Left colon (tissue), 2 donors: ENCODE measurements at places on chromosomes 2 and 18.

DNA sequence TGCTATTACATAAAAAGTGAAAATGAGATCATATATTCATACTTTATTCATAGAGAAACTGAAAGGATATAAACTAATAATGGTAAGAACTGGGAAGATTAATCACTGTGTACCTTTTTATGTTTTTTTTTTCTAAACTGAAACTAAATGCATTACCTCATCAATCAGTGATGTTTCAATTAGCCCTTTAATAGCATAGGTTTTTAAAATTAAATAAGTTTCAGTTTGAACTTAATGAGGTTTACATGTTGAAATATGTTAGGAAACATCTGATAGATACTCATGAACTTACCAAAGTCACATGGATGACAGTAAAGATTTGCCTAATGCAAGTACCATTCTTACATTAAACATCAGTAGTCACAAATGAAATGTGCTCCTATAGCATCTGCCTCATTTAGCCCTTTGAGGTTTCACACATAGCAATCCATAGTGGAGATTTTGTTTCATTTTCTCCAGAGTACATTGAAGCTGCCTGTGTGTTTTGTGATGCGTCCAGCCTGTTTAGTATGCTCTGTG lies 8.9 kb downstream of the MAPRE2 start:
- no peak for DNase-seq

GRCh38 chr2:120904830-120905234 lies 169.2 kb downstream of the GLI2 start:
- DNase-seq, result no peak

- no peak for DNase-seq
These were observed 1162.0 kb upstream of the SLC39A10 start for GRCh38 chr2:194495046-194495445.

DNA sequence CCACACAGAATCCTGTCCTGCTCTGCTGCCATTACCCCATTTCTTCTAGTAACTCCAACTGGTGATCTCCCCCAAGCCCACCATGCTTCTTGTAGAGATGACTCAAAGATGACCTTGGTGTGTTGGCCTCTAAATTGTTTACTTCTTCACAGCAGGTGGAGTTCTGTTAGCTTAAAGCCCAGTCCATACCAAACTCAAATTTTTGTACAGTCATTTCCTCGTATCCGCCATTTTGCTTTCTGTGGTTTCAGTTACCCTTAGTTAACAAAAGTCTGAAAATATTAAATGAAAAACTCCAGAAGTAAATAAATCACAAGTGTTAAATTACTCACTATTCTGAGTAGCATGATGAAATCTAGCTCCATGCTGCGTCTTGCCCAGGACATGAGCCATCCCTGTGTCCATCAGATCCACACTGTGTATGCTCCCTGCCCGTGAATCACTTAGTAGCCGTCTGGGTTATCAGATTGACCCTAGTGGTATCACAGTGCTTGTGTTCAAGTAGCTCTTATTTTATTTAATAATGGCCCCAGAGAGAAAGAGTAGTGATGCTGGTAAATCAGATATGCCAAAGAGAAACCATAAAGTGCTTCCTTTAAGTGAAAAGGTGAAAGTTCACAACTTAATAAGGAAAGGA lies 133.3 kb upstream of the NOL4 start:
- no peak for DNase-seq

DNA sequence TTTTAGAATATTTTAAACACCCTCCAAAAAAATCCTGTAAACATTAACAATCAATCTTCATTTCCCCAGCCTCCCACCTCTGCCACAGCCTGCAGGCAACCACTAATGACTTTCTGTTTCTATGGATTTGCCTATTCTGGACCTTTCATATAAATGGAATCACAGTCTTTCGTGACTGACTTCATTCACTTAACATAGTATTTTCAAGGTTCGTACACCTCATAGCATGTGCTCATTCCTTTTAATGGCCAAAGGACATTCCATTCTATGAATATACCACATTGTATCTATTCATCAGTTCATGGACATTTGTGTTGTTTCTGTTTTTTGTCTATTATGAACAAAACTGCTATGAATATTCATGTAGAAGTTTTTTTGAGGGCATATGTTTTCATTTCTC lies 48.5 kb downstream of the NAT8 start:
- DNase-seq, result no peak

DNA sequence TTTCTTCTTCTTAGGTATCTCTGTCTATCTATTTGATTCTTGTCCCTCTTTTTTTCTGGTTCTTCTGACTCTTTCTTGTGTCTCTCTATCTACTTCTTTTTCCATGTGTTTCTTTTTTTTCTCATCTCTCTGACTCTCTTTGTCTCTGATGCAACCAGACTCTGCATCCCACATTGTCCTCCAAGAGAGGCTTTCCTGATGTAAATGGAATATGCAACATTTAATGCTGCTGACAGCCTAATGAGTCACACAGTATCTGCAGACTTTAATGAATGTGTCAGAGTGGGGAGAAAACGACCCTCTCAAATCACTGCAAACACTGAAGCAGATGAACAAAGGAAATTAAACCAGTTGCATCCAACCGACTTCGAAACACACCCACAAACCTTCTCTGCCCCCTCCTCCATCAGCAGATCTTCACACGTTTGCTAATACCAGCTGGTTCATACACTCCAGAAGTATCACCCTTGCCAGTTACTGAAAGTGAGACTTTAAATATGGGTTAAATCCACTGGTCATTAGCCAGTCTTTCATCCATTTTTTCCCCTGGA lies 351.5 kb downstream of the TXNL1 start:
- no peak for DNase-seq

- no peak for DNase-seq
These were observed 12.6 kb downstream of the GPD2 start for GRCh38 chr2:156448766-156449165.

- DNase-seq, result no peak
These were observed 216.3 kb downstream of the LDLRAD4 start for GRCh38 chr18:13434854-13435253.

GRCh38 chr2:241490825-241491506 lies 17.4 kb downstream of the STK25 start:
- no peak for DNase-seq

- DNase-seq, result no peak
These were observed 222.1 kb upstream of the SMAD2 start for GRCh38 chr18:48152549-48152948.

- no peak for DNase-seq
These were observed 12.0 kb upstream of the DDX1 start for GRCh38 chr2:15579641-15580040.

- no peak for DNase-seq
These were observed 22.1 kb upstream of the TCF7L1 start for GRCh38 chr2:85110991-85111560.

DNA sequence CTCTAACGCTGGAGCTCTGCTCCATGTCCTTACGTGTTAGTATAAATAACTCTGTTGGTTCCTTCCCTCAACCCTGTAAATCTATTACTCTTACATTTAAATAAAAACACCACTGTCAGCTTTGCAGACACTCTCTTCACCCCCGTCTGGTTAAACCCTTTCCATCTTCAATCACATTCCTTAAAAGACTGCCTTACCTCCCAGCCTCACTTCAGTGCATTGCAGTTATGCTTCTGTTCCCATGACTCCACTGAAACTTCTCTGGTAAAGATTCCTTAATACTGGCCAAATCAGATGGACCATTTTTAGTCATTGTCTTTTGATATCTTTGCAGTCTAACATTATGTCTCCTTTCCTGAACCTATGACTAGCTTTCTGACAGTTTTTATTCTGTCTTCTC lies 61.7 kb downstream of the EML4 start:
- no peak for DNase-seq

DNA sequence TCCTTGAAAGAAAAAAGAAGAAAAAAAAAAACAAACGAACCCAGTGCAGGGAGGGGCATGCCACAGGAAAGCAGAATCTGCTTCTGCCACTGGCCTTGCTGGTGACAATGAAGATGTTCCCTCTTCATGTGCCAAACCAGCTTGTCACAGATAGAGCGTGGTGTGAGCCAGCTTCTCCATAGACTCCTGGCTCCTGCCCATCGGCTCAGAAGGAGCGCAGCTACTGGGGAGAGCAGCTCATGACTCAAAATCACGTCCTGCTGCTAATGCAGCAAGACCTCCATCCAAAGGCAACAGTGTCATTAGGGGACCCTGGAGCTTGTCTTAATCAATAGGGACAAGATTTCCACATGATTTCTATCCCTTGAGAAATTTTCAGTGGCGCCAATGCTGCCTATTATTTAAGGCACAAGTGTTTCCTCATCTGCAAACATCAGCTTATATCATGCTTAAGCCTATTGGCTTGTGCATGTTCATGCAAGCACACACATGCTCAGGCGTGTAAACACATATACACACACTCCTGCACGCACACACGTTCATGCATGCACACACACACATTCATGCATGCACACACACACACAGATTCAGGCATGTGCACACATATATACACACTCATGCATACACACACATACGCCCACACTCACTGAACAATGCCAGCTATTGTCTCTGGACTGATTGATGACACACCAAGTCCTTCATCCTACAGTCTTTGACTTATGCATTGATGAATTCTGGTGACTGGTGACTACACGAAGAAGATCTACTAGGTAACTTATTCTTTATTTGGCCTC lies 682.0 kb upstream of the ID2 start:
- no peak for DNase-seq

- no peak for DNase-seq
These were observed 41.8 kb upstream of the AFF3 start for GRCh38 chr2:100184055-100184737.

- DNase-seq, result peak; percentile 93
These were observed 95.2 kb upstream of the BOD1L2 start for GRCh38 chr18:57051657-57052044.

GRCh38 chr18:22609642-22610041 lies 191.9 kb upstream of the CTAGE1 start:
- peak; percentile 37 for DNase-seq

DNA sequence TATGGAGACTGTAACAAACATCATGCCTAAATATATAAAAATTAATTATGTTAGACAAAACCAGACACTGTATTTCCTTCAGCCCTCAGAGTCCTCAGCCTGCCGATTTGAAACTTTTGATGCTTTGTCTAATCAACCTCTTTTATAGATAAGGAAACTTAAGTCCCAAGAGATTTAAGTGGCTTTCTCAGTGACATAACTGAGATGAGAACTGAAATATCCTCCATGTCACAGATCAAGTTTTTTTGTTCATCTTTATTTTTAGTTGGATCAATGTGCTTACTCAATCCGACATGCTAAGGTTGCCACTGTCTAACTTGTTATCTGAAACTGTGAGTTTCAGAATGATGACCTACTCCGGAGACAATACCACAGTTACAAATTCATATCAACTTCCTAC lies 72.3 kb downstream of the BARD1 start:
- DNase-seq, result no peak

GRCh38 chr2:182868054-182868796 lies 1.8 kb upstream of the FRZB start:
- DNase-seq, result no peak

GRCh38 chr2:96594282-96594681 lies 43.8 kb downstream of the KANSL3 start:
- DNase-seq, result no peak

DNA sequence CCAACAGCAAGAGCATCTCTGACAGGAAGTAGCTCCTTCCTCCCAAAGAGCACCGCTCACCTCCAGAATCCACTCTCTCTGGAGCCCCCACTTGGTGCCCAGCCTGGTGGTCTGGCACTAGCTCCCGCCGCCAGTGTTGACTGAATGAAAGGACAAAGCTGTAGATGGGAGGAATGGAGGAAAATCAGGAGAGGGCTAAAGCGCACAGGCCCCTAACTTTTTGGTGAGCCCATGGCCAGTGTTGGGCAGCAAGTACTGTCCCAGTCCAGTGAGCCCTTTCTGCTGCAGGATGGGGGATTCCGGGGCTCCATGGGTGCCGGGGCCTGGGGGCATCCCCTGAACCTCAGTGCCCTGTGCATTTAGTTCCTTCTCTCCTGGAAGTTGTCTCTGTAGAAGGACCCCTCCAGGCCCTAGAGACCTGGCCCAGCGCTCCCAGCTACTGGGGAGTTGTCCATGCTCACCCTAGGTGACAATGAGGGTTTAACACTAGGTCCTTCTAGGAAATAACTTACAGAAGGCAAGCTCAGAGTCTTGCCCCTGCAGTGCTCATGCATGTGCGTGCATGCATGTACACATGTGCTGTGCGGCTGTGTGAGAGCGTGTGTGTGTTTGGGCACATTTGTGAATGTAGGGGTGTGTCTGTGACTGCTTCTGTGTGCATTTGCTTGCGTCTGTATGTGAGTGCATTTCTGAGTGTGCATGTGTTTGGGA lies 33.6 kb downstream of the GLI2 start:
- DNase-seq, result no peak

DNA sequence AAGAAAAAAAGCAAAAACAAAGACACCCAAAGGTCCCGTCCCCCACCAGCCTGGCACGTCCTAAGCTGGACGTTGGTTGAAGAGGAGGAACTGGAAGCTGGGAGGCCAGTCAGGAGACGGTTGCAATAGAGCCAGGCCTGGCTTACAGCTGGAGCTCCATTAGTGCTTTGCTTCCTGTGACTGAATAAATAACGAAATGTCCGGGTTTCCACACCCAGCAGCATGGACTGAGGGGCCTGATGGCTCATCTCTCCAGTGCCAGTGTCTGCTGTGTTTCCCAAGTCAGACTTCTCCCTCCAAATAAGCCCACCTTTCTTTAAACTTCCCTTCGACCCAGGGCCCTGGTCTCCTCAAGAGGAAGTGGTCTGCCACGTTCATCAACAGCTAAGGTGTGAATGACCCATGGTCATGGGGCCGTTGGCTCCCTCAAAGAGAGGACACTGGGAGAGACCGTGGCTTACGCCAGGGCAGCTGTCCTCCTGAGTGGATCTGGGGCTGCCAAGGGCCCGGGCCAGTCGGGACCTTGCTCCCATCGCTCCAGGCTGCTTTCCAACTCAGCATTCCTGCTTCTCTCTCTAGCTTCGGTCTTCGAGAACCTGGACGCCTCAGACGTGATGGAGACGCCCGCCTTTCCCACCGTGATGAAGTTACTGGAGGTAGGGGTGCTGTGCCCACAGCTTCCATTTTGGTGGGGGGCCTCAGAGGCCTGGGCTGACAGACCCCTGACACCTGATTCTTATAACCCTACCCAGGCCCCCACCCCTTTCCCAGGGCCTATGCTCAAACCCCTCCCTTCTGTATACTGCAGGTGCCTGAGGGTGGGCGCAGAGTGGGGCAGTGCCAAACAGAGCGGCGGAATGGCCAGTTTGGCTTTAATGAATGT lies 44.9 kb downstream of the MYO7B start:
- DNase-seq, result no peak

GRCh38 chr2:39408351-39409136 lies 28.5 kb downstream of the MAP4K3 start:
- DNase-seq, result no peak

- no peak for DNase-seq
These were observed 211.4 kb upstream of the THUMPD2 start for GRCh38 chr2:39990335-39990900.

GRCh38 chr2:182622231-182622630 lies 93.8 kb upstream of the DNAJC10 start:
- no peak for DNase-seq

- DNase-seq, result no peak
These were observed 26.7 kb downstream of the CNNM4 start for GRCh38 chr2:96787411-96787810.

- DNase-seq, result no peak
These were observed 186.4 kb downstream of the MREG start for GRCh38 chr2:215826838-215827441.

GRCh38 chr2:15896859-15897258 lies 43.5 kb upstream of the MYCN start:
- DNase-seq, result no peak
